ENCODE measurements at places on chromosomes 13 and 19.
A peak's percentile ranks its signal among the peaks of the same experiment; 100 is the strongest.

DNA sequence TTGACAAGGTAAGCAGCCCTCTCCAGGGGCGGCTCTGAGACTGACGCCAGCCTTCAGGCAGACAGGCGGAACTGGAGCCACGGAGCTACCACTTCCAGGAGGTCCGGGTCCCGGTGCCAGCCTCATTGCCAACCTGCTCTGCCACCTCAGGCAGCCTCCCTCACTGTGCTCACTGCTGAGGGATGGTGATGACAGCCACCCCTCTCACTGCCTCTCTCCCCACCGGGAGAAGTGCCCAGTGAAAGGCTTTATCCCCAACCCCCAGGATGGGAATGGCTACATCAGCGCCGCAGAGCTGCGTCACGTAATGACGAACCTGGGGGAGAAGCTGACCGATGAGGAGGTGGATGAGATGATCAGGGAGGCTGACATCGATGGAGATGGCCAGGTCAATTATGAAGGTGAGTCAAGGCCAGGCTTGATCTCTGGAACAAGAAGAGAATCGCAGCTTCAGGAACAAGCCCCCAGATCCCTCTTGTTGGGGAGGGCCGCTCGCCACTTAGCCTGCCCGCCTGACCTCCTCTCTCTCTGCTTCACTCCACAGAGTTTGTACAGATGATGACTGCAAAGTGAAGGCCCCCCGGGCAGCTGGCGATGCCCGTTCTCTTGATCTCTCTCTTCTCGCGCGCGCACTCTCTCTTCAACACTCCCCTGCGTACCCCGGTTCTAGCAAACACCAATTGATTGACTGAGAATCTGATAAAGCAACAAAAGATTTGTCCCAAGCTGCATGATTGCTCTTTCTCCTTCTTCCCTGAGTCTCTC, 7.6 kb downstream of the CALM3 start:
- peak; percentile 6 for DNase-seq

- no peak for DNase-seq
Measured at GRCh38 chr13:79847882-79848592, 367.1 kb downstream of the NDFIP2 start.

DNA sequence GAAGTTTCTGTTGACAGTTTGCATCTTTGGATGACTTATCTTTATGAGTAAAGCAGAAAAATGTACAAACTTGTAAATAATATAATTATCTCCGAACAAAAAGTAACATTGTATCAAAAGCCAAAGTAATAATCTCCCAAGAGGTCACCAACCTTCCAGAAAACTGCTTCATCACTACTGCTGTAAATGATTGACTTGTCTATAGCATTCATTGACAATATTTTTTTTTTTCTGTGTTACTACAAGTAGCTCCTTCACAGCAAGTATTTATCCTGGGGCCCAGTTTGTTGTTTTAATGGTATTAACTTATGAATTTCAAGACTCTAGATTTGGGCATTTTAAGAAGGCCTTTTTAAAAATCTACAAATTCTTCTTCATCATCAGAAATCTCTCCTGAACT, 242.4 kb downstream of the KLF12 start:
- DNase-seq: no peak

DNA sequence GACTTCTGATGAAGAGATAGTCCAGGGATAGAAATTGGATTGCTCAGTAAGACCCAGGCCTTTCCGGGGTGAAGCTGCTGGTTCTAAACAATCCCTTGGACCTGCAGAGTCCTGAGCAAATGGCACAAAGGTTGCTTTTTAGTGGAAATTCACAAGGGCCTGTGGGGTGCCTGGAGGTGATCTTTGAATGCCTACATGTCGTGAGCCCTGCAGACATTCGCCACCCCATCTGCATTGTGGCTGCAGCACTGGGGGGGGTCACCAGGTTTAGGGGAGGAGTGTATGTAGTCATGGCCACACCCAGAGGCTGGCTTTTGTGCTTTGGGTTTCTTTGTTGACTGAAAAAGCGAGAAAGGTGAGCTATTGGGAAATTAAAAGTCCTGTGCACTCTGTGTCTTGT, 41.4 kb downstream of the SLC7A9 start:
- no peak for DNase-seq

- peak; percentile 36 for DNase-seq
Measured at GRCh38 chr19:36528921-36529518, 949 bp upstream of the ZNF260 start.

DNA sequence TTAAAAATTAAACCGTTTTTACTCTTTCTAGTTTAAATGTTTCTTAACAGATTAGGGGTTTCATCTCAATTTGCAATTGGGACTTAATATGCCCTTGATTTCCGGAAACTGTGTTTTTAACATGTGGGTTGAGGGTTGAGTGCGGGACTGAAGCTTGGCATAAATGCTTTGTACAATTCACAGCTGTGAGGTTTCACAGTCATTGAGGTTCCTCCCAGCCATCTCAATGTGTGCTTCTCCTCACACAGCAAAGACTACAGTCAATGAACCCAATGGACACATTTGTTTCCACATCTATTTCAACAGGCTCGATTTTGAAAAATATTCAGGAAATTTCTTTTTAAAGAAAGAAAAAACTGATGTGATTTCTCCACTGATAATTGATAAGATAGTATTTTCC, 328.6 kb downstream of the TBC1D4 start:
- no peak for DNase-seq
